SIG-M5 (cell line): ENCODE measurements at places on chromosomes 13 and 19.

- no peak for DNase-seq
These were observed 42.3 kb downstream of the LRCH1 start for GRCh38 chr13:46595136-46595884.

GRCh38 chr13:31242916-31243315 lies 43.1 kb downstream of the B3GLCT start:
- no peak for DNase-seq

GRCh38 chr13:44234566-44234965 lies 139.1 kb upstream of the SERP2 start:
- no peak for DNase-seq

- no peak for DNase-seq
These were observed 8.8 kb downstream of the ADAT3 start for GRCh38 chr19:1913781-1914577.

- DNase-seq = no peak
These were observed 345.1 kb downstream of the MTUS2 start for GRCh38 chr13:29165216-29165615.

DNA sequence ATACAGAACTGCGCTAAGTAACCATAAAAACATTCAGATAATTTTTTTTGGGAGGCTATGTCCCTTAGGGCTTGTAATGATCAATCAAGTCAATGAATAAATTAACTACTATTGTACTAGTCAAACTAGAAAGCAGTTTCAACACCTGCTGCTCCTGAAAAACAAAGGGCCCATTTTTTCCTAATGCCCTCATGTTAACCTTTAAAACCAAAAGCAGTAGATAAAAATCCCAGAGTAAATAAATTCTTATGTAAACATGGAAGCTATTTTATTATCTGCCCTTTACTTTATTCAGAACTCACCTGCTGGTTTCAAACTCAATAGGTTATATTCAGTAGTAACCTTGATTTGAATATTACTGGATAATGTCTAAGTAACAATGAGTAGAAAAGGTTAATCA lies 159.5 kb upstream of the STARD13 start:
- DNase-seq = no peak

GRCh38 chr19:3313199-3313575 lies 53.2 kb upstream of the NFIC start:
- no peak for DNase-seq

GRCh38 chr13:110067355-110068175 lies 239.4 kb downstream of the COL4A1 start:
- DNase-seq = no peak

DNA sequence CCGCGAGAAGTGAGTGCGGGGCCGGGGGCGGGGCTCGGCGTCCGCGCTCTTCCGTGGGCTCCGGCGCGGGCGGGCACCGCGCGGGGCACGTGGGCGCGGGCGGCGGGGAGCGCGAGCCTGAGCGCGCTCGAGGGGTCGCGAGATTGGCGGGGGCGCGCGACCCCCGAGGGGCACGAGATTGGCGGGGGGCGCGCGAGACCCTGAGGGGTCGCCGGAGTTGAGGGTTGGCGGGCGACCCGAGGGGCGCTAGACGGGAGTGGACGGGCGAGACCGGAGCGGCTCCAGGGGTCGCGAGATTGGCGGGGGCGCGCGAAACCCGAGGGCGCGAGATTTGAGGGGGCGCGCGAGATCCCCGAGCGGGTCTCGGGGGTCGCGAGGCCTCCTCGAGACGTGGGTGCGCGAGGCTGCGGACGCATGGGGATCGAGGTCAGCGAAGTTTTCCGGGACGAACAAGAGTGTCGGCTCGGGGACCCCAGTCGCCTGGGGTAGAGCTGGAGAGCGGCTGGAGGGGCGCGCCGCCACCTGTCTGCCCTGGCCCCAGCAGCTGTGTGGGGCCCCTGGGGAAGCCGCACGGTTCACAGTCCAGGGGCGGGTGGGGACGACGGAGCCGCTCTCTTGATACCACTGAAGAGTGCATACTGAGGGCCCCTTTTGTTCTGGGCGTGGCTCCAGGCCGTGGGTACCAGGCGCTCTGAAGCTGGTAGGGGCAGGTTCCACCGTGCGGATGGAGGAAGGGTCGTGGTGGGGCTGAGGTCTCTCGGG lies 682 bp downstream of the SSBP4 start:
- no peak for DNase-seq

DNA sequence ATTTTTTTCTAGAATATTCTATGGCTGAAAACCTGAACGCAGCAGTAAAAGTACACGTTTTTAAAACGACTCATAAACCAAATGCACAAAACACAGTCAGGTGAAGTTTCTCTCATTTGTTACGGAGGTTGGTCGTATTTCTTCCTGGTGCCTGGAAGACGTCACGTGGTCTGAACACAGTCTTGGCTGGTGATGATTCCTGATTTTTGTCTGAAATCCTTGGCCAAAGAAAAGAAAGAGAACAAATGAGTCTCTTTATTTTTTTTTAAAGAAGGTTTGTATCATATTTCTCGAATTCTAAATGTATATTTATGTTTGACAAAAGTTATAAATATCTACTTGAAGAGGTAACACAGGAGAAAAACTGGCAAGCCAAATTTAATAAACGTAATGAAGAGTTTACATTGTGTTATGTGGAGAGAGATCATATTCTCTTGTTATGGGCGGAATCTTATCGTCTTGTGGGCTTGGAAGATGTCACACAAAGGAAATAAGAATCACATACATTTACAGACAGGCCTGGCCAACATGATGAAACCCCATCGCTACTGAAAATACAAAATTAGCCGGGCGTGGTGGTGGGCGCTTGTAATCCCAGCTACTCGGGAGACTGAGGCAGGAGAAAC lies 10.0 kb upstream of the PNMA8A start:
- no peak for DNase-seq

- DNase-seq = no peak
These were observed 7.1 kb downstream of the SAMD4B start for GRCh38 chr19:39349326-39349725.

GRCh38 chr13:87671031-87671752 lies at the start of gene SLITRK5:
SLITRK5 (plus strand) TSS chr13:87671371; CDS start chr13:87675389, 4,018 bp downstream.
- peak; percentile 19 for DNase-seq
